AG09309 (cell line): ENCODE measurements at places on chromosomes 13 and 19.

- DNase-seq = no peak
These were observed 42.1 kb downstream of the NAA16 start for GRCh38 chr13:41352935-41353840.

DNA sequence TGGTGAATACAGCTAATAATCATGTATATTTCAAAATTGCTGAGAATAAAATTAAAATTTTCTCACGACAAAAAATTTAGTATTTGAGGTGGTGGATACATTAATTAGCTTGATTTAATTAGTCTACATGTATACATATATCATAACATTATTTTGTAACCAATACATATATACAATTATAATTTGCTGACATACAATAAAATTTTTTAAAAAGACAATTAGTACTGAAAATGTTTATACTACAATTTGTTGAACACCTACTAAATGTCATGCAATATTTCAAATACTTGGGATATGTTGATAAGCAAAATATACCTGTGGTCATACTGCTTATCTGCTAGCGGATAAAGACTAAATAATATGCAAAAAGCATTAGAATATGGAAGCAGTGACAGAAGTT is 586.5 kb downstream of the SLITRK6 start:
- no peak for DNase-seq

- no peak for DNase-seq
These were observed 41.6 kb upstream of the C1QTNF9 start for GRCh38 chr13:24267801-24268200.

DNA sequence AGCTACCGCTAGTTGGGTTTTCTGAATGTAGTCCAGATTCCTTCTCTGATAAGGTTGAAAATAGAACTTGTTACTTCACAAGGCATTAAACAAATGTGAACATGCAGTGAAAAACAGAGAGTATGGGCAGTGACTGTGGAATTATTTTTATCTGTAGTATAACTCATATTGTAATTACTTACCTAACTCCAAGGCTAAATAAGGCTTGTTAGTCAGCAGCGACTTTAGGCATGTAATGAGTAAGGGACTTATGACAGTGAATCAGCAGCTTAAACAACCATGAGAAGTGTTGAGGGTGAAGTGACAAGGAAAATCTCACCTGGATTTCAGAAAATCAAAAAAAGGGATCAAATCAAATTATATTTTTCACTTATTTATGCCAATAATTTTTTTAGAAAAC is 1719.5 kb upstream of the MIR17HG start:
- no peak for DNase-seq

DNA sequence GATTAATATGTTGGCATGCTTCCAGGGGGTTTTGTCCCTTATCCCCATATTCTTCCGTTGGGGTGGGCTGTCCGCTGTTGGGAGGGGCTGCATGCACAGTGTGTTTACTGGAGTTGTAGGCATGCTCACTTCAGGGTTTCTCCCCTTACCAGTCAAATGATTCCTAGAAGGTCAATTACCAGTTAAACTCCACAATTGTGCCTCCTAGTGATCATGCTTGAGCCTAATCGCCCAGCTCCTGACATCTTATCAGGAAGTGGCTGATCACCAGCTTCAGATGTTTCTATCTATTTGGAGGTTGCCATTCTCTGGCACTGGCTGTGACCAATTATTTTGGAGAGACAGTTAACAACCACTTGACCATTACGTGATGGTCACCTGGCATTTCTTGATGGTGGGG is 1090.0 kb downstream of the SLITRK5 start:
- no peak for DNase-seq

DNA sequence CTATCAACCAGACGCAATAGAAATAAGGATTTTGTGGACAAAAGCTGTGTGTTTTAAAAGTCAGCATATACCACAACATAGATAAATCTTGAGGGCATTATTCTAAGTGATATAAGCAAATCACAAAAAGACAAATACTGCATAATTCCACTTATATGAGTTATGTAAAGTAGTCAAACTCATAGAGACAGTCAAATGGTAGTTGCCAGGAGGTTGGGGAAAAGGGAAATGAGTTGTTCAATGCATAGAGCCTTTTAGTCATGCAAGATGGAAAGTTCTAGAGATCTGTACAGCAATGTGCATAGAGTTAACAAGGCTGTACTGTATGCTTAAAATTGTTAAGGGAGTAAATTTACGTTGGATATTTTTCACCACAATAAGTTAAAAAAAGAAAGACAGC is 244.7 kb downstream of the DCT start:
- DNase-seq = no peak

GRCh38 chr13:113746671-113747070 is 12.4 kb upstream of the TMEM255B start:
- no peak for DNase-seq

DNA sequence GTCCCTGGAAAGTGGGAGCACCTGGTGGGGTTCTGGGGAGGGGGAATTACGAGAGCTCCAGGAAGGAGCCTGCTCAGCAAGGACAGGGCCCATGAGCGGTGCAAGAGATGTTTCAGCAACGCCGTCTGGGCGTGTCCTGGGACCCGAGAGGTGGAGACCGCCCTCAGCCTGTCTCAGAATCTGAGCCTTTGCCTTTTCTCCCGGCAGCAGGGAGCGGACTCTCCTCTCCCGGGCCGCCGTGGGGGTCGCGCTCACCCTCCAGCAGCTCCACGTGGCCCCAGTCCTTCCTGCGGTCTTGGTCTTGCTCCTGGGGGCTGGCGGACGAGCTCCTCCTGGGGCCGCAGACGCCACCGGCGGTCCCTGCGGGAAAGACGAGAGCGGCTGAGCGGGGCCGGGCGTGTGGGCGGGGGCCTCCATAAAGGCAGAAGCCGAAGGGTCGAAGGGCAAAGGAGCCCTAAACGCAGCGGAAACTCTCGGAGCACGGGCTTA is 714 bp downstream of the POLRMT start:
- no peak for DNase-seq

DNA sequence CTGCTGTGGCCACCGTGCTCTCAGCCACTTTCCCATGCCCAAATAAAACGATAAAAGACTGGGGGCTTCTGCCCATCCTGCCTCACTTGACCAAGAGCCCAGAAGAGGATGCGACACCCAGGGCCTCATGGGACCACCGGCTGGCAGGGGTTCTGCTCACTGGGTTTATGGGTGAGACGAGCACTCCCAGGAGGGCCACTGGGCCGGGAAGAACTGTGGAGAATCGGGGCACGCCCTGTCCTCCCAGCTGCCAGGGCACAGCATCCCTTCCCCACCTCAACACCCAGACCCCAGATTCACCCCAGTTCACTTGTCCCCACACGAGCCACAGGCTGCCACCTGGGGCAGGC is 4.7 kb upstream of the F10 start:
- DNase-seq = no peak

GRCh38 chr19:535017-535835 is 3.7 kb downstream of the CDC34 start:
- DNase-seq = no peak

GRCh38 chr19:33302175-33302973 is at the start of gene CEBPA:
TSS of gene CEBPA (minus strand) at chr19:33302534. CDS start at chr19:33302414, 120 bp downstream.
- no peak for DNase-seq

GRCh38 chr13:40667622-40667978 is 1.2 kb upstream of the FOXO1 start:
- DNase-seq = no peak

DNA sequence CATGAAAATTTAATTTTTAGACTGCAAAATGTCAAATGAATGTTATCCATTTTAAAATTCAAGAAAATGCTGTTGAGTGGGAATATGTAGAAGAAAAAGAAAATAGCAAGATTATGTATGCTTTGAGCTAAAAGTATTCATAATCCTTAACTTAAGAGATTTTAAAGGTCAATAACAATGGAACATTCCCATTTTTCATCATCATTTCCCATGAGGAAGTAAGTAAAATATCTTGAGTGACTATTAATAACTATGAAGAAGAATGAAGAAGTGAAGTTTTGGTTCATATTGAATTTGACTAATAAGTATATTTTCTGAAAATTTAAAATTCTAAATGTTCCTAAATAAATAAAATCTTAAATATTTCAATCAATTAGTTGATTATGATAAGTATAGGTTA is 273.4 kb downstream of the DACH1 start:
- DNase-seq = no peak

DNA sequence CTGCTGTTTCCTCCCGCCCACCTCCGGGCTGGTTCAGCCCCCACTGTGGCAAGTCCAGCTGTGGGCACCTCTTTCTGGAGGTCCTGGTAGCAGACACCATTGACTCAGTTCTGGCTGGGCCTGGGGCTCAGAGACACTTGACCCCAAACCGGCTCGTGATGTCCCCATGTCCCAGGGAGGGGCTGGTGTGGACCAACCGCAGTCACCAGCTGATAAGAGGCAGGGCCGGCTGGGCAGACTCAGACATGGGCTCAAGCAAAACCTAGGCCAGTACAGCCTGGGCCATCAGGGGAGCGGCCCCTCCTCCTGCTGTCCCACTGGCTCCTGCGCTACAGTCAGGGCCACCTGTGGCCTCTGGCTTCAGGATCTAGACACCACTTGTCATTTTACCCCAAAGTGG is 19.8 kb upstream of the TMEM160 start:
- DNase-seq = no peak

DNA sequence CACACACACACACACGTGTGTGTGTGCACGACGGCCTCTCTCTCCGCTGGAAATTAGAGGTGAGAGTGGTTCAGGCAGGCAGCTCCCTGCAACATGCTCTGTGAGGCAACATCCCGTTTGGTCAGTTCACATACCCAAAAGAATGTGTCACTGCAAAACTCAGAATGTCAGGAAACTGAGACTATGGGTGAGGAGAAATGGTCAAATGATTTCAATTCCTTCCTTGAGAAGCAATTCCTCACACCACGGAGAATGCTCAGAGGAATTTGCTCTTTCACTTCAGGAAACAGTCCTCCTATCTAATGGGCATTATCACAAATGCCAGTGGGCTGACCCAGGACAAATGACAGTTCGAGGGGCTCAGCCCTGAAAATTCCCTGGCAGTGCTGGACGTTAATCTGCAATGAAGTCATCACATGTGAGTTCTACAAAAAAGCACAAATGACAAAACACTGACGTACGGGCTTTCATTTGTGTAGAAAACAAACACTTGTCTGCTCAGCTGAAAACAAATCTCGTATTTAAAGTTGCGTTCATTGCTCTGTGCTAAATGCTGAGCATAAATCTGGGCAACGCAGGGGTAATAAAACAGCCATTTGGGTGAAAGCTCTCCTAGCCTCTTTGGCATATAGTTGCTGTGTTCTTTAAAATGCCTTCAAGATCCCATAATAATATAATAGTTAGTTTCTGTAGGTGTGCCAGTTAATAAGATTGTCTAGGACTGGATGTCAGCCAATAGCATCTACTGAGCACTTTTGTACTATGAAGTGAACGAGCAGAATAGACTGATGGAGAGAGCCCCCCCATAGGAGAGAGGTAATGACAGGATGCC is 18.6 kb upstream of the LATS2 start:
- DNase-seq = peak; percentile 84

DNA sequence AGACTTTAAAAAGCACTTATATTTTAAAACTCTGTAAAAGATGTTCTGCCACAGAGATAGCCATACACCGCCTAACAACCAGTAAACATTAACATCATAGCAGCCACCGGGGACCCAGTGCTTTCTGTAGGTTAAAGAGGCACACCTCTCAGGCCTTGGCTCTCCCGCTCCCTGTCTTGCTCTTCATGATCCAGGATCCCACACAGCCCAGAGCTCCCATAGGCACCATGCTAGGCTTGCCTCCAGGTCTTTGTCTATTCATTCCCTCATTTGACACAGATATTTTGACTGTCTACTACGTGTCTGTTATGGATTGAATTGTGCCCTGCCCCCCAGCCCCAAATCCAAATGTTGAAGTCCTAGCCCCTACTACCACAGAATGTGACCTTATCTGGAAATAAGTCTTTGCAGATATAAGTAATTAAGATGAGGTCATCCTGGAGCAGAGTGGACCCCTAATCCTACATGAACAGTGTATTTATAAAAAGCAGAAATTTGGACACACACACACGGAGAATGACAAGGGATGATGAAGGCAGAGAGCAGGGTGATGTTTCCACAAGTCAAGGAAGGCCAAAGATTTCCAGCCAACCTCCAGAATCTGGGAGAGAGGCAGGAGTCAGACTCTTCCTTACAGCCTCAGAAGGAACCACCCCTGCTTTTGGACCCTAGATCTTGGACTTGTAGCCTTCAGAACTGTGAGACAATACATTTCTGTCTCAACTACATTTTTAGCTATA is 272.6 kb downstream of the DNAJC15 start:
- no peak for DNase-seq

- DNase-seq = no peak
These were observed 6.8 kb downstream of the GAMT start for GRCh38 chr19:1394252-1395193.

DNA sequence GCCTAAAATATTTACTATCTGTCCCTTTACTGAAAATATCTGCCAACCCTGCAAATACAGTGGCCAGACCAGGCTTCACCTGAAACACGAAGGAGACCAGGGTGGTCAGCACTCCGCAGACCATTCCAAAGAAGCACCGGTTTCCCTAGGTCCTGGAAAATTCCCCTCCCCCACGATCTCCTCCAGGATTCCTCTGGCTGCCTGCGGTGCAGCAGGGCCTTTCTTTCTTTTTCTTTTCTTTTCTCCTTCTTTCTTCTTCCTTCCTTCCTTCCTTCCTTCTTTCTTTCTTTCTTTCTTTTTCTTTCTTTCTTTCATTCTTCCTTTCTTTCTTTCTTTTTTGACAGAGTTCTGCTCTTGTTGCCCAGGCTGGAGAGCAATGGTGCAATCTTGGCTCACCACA is 152.7 kb downstream of the USP12 start:
- no peak for DNase-seq

DNA sequence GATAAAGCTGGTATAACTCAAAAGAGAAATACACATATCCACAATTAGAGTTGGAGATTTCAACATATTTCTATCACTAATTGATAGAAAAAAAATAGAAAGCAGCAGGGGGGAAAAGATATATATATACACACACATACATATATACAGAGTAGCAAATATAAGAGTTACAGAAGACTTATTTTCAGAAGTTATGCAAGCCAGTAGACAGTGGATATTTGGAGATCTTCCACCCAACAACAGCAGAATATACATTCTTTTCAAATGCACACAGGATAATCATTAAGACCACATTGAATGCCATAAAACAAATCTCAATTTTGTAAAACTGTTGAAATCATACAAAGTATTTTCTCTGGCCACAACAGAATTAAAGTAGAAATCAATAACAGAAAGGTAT is 192.8 kb downstream of the LACC1 start:
- DNase-seq = no peak

- no peak for DNase-seq
These were observed 13.6 kb upstream of the MCF2L start for GRCh38 chr13:112955271-112955937.

DNA sequence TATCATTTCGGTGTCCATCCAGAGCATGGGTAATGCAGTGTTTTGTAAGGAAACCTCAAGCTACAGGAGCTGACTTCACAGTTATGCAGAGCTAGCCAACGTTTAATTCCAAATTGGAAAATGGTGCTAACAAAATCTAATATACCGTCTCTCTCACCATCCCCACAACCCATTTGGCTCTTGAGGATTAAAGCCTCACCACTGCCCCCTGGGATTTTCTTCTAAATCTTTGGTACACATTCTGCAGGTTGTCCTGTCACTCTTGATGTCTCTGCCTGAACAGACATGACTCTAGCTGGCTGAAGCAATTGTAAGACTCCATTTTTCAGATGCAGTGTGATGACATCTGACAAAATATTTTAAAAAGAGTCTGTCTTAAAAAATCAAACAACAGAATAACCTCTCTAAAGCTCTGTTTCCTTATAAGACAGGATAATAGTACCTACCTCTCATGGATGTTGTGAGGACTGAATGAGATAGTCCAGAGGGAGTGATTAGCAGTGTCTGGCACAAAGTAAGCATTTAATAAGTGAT is 451.8 kb downstream of the SUCLA2 start:
- no peak for DNase-seq
